Stimulated activated CD4-positive, alpha-beta T cell treated with anti-CD3 and anti-CD28 coated beads, TNF-alpha, amount 100 ng/mL, for 4 hours (primary cell): ENCODE measurements at places on chromosomes 3 and 15.

DNA sequence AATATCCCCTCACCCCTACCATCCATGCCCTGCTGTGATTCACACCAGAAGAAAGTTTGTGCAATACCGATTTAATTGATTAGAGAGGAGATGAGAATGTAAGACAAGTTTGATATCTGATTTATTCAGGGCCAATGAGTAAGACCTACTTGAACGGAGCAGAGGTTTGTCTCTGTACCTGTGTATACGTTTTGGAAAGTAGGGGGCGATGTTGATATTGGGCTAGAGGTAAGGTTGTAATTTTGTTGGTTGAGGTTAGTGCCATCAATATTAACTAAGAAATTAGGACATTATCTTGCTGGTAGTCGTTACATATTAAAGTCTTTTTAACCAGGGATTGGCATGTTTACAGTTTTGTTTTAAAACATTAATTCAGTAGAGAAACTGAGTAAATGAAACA is 20.5 kb downstream of the EAF2 start:
- no peak for DNase-seq

DNA sequence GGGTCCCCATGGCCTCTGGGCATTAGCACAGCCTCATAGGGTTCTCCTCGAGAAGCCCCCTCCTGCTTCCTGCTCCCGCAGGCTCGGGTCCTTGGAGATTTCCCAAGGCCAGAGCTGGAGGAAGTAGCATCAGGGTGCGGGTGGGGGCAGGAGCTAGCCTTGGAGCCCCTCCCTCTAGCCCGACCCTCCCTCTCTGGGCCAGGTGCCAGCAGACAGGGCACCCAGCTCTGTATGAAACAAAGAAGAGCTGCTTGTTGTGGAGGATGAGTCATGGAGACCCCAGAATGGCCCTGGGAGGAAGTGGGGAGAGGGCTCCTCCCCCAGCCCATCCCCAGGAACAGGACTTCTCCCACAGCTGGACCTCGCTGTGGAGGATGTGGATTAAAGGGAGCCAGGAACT is 29.2 kb downstream of the EPHB3 start:
- no peak for DNase-seq

- DNase-seq, result no peak
Measured at GRCh38 chr15:65333148-65333820, 28.8 kb downstream of the RNU5B-1 start.

GRCh38 chr3:72176537-72177041 is 391.6 kb upstream of the PROK2 start:
- DNase-seq, result no peak

- DNase-seq, result no peak
Measured at GRCh38 chr3:12990781-12991480, 82.3 kb downstream of the IQSEC1 start.

DNA sequence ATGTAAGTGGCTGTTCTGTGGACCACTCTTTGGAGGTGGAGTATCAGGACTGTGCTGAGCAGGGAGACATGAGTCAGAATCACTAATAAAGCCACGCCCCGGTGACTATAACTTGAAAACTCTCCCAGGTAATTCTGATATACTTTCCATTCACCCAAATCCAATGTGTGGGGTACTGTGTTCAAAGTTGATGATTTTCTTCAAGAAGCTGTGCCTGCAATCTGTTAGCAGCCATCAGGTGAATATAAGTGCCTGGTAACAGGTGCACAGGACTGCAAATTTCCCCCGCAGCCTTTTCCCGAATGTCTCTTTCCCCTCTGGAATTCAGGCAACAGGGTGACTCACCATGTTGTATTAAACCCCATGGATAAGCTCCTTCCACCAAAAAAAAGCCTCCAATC is 17.0 kb downstream of the MAGI1 start:
- no peak for DNase-seq
